ENCODE measurements at places on chromosomes 1 and 21.

DNA sequence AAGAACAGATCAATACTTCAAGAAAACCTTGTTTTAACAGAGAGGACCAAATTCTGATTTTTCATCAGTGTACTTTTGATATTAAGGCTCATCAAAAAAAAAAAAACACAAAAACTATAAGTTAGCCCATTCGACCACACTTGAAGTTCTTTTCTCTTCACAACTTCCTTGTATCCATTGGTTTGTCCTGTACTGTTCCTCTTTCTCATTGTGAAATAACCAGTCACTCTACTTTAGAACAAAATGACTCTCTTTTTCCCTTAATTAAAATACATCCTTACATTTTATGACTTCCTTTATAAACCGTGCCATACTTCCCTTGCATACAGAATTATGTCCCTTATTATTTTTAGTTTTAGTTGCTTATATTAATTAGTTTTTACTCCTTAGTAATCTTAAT, 8.4 kb downstream of the QSOX1 start:
- DNase-seq = no peak

GRCh38 chr1:94962409-94963265, 35.7 kb upstream of the CNN3 start:
- DNase-seq = peak; percentile 65

GRCh38 chr21:36255663-36256062, 64.3 kb upstream of the MORC3 start:
- DNase-seq = no peak

GRCh38 chr21:17866590-17866989, 47.4 kb upstream of the C21orf91 start:
- DNase-seq = no peak

DNA sequence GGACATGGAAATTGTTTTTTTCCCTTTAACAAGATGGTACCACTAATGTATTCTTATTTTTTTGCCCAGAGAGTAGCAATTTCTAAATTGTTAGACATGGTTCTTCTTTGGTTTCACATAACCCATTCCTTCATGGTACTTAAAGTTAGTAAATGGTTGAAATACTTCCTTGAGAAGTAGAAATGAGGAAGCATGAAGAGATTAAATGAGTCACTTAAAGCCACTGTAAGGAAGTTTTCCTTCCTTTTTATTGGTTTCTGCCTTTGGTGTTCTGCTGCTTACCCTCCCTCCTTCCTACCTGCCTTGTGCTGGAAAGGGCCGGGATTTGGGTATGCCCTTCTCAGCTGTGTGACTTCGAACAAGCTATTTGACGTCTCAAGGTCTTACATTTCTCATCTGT, 101.0 kb downstream of the KIF26B start:
- no peak for DNase-seq

GRCh38 chr1:59972216-59972927, 45.8 kb upstream of the CYP2J2 start:
- DNase-seq = no peak

GRCh38 chr1:197776351-197777105, 1.2 kb upstream of the DENND1B start:
- peak; percentile 86 for DNase-seq

- DNase-seq = no peak
Measured at GRCh38 chr1:234396092-234396491, 22.8 kb downstream of the COA6 start.

DNA sequence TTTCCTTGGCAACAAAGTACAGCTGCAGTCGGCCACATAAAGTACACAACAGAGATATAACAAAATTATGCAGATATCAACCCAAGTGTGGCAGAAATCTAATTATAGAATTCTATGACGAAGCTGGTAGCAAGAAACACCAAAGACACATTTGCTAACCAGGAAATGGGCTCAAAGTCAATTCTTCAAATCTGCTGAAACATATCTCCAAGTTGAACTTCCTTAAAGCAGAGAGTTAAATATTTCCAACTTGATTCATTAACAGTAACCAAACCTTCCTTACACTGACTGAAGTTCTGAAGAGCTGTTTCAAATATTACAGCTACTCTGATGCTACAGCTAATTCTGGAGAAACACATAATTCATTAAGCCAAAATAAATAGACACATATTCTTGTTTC, 67.6 kb upstream of the SDC3 start:
- peak; percentile 66 for DNase-seq

- DNase-seq = no peak
Measured at GRCh38 chr1:71828431-71829012, 453.8 kb downstream of the NEGR1 start.

DNA sequence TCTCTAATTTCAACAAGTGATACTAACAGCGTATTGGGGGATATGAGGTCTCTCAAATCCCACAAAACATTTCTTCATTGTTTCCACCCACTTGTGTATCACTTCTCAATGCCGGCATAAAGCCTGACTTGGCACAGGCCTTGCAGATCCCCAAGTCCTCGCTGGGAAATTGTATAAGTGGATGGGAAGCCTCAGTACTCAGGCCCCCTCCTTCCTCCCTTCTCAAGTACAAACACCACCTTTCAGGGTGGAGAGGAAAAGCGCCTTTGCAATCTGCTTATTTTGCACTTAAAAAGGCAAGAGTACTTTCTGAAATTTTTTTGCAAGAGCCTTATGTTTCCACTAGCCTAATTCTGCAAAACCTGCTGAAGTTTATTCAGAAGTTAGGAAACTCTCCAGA, 25.8 kb upstream of the KLHDC8A start:
- DNase-seq = no peak

- DNase-seq = peak; percentile 17
Measured at GRCh38 chr1:24308365-24309015, 10.7 kb upstream of the GRHL3 start.

DNA sequence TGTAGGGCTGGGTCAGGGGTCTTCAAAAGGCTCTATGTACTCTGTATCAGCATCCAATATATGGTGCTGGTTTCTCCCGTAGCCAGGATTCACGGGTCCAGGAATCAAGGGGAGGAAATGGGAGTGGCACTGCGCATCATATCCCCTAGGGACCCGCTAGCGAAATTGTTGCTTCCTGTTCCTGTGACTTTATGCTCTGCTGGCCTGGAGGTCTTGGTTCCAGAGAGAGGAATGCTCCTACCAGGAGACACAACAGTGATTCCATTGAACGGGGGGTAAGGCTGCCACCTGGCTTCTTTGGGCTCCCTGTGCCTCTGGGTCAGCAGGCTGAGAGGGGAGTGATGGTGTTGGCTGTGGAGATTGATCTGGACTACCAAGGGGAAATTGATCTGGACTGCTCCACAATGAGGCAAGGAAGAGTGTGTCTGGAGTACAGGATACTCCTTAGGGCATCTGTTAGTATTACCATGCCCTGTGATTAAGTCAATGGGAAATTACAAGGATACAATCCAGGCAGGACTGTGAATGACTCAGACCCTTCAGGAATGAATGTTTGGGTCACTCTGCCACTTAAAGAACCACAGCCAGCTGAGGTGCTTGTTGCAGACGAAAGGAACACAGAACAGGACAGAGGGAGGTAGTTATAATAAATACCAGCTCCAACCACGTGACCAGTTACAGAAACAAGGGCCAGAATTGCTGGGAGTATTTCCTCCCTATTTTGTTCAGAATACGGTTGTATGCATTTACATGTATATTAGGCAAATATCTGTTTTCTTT, 10.2 kb downstream of the SPSB1 start:
- DNase-seq = peak; percentile 78

GRCh38 chr1:101167891-101168290, 68.9 kb upstream of the S1PR1 start:
- DNase-seq = no peak

DNA sequence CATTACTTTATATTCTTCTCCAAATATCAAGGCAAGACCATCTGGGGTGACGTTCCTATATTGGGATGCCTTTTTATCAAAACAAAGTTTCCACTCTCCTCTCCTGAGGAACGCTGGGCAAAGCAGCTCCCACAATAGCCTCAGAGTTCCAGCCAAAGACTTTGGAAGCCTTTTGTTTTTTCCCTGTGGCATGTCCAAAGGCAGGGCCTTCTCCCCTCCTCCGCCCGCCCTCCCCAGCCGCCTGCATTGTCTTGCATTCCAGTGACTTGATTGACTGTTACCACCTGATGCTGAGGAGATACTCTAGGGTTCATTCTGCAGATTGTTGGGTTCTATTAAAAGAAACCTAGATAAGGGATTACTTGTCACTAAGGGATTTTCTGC, 43.5 kb downstream of the PROX1 start:
- DNase-seq = no peak

DNA sequence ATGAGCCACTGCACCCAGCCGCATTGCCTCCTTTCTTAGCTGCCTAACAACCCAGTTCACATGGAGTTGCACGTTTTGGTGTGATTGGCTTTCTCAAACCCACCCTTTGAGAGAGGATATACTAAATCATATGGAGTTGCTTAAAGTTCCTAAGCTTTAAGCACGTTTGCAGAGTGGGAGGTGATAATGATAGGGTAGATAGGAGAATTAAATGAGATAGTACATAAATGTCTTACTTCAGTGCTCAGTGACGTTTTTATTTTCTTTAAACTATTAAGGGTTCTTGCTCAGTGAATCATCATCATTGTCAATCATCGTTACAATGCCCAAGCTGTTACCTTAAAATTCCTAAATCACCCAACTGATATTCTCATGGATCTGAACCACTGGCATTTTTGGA, 2.9 kb upstream of the SH3D21 start:
- no peak for DNase-seq

GRCh38 chr1:41149570-41149969, 92.5 kb downstream of the SCMH1 start:
- DNase-seq = no peak

DNA sequence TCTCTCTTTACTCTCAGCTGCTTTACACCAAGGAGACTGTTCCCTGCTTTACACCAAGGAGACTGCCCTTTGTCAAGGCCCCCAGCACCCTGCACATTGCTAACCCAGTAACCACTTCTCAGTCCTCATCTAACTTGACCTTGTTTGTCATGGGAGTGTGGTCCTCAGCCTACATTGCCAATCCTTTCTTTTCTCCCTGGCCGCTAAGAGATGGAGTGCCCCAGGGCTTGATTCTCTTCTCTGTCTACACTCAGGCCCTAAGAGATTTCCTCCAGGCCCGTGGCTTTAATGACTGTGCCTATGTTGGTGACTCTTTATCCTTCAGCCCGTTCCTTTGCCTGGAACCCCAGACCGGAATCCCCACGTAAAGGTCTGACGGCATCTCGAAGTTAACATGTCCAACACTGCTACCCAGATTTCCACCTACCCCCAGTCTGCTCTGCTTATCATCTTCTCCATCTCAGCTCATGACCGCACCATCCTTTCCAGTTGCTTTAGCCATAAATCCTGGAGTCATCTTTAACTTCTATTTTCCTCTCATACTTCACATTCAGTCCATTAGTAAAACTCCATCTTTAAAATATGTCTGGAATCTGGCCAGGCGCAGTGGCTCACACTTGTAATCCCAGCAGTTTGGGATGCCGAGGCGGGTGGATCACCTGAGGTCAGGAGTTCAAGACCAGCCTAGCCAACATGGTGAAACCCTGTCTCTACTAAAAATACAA, 9.5 kb upstream of the SEMA4A start:
- no peak for DNase-seq

GRCh38 chr1:185438936-185439335, 121.9 kb upstream of the IVNS1ABP start:
- peak; percentile 34 for DNase-seq

DNA sequence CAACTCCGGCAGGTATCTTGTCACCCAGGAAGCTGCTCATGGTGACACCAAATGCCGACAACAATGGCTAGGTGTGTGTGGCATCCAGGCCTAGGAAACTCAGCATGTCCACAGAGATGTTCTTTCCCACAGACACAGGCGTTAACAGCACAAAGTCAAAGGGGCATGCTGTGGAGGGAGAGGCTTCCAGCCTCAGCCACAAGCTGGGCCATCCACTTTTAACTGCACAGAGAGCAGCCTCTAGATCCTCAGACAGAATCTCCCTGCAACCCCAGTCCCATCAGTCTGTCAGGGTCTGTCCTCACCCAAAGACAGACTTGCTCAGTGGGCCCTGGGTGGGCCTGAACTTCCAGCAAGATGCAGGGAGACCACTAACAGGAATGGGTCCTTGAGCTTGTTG, 58.5 kb upstream of the BCAR3 start:
- no peak for DNase-seq

DNA sequence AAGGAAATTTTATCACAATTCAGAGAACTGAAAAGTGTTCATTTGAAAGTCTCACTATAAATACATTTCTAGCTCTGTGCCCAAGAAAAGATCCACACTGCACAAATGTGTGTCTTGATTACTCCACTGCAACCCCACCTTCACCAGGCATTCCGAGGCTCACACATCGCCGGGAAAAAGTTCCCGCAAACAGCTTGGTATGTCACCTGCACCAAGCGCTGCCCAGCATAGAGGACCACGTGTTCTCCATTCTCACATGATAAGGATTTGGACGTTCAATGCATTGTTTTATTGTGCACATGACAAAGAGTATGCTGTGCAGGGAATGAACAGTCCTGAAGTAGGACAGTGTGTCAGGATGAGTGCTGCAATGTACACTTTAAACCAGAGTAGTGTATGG, 70.1 kb downstream of the ERG start:
- no peak for DNase-seq

GRCh38 chr21:22223385-22223784, 1225.2 kb downstream of the NCAM2 start:
- DNase-seq = peak; percentile 5

- DNase-seq = no peak
Measured at GRCh38 chr1:7327849-7328248, 443.2 kb upstream of the VAMP3 start.

DNA sequence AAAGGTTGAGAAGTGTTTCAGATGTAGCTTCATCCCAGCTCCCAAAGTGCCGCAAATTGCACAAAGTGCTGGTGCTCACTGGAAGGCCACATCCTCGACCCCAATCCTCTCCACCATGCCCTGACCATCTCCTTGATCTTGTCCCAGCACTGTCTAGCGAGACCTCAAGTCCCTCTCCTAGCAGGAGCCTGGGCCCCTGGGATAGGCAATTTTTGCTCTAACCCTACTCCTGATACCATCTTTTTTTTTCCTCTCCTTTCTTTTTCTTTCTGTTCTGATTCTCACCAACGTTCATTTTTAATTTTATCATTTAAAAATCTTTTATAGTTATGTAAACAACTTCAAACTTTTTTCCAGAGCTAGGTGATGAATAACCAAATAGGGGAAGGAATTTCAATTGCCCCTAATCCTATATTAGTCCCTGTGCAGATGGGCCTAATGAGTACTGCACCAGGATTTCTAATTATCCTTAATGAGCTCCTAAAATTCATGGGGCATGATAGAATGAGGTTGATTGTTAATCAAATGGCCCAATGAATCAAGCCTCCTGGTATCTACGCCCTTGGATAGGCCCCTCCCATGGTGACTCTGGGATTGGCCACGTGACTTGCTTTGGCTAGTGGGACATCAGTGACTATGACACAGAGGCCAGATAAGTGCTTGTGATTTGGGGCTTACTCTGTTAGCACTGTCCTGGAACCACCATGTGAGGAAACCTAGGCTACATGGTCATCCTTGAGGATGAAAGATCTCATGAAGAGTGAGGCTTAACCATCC, 41.5 kb upstream of the TENT5B start:
- DNase-seq = no peak

Measured in iris pigment epithelial cell (primary cell).